NCI-H1105 (cell line): ENCODE measurements at places on chromosomes 2 and 18.

DNA sequence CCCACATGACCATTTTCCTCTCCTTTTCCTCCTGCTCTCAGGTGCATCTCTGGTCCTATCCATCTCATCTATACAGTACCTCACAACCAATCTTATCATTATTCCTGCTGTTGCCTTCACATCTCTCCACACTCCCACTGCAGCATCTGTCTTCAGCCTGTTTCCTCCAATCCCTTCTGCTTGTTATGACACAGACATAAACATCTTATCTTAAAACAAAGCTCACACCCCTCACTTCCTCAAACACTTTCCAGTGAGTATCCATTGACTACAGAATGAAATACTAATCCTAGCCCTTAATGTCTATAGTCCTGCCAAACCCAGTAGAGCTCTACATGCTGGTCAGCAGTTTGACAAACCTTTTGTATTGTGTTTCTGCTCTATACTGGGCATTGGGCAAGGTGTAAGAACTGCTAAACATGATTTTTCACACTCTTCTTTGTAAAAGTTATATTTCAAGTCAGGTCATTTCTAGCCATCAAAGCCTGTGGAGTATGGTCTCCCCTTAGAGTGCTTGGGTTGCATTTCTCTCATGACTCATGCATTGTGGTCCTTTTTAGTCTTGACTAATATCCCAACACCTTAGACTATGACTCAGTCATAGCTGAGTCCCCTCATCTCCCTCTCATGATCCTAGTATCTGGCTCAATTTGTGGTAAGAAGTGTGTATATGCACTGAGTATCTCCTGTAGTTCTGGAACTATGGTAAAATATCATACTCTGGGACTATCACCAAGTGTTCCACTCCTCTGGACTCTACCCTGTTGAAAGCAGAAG lies 187.0 kb downstream of the CYRIA start:
- no peak for DNase-seq

GRCh38 chr2:137000811-137001210 lies 235.5 kb downstream of the THSD7B start:
- peak; percentile 21 for DNase-seq

DNA sequence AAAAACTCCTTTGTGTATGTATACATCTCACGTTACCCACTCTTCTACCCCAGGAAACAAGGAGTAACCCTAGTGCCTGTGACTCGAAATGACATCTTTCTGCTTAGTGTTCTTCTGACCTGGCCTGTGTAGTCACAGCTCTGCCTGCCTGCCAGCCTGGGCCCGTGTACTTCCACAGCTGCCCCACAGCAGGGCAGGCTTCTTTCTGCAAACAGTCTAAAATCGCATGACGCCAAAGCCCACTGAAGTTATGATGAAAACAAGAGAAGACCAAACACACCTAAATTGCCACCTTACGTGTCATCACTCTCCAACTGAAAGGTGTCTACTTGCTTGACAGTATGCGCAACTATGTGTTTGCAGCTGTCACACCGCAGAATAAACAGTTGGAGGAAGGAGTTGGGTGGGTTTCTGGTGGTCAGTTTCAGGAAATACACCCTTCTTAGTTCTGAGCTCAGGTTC lies 1.5 kb downstream of the GAREM1 start:
- DNase-seq = peak; percentile 28

GRCh38 chr18:35526495-35527059 lies 28.8 kb upstream of the INO80C start:
- no peak for DNase-seq

DNA sequence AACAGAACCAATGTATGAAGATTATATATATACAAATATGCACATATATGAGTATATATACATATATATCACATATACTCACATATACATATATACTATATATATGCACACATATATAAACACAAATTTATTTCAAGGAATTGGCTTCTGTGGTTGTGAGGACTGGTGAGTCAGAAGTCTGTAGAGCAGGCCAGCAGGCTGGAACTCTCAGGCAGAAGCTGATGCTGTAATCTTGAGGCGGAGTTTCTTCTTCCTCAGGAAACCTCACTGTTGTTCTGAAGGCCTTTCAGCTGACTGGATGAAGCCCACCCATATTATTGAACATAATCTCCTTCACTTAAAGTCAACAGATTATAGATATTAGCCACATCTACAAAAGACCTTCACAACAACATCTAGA lies 143.9 kb upstream of the CREB1 start:
- no peak for DNase-seq

DNA sequence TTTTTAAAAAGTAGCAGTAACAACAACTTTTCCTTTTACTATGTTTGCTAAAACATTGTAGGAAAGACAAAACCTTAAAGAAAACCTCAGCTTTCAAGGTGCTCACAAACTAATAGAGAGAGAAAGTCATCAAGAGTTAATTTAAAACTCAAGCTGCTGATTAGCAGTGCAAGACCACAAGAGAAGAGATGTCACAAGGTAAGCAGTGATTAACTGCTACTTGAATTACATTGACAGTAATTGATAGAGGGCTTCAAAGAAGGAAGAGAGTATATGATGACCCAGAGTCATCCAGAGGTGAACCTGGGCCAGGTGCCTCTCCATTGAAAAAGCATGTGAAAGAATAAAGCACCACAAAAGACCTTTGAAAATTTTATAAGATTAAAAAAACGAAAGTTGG lies 939.6 kb upstream of the CNTNAP5 start:
- no peak for DNase-seq

GRCh38 chr2:145197944-145198343 lies 678.0 kb upstream of the ZEB2 start:
- DNase-seq = no peak

DNA sequence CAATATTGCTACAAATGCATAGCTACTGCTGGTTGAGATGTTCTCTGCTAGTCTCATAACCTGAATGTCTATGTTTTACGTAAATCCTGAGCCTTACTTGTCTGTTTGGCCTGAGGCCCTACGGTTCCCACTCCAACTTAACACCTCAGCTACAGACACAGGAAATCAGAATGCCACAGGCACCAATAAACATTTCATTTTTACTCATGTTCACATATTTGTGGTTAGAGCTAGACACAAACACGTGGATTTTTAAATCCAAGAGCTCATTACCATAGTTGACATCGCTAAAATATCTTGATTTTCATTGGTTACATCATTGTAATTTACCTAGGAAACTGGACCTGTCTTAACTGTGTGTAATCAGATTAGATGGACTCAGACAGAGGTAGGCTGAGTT lies 263.8 kb upstream of the CDH19 start:
- no peak for DNase-seq

GRCh38 chr2:81234711-81235110 lies 930.2 kb upstream of the LRRTM1 start:
- DNase-seq = no peak

DNA sequence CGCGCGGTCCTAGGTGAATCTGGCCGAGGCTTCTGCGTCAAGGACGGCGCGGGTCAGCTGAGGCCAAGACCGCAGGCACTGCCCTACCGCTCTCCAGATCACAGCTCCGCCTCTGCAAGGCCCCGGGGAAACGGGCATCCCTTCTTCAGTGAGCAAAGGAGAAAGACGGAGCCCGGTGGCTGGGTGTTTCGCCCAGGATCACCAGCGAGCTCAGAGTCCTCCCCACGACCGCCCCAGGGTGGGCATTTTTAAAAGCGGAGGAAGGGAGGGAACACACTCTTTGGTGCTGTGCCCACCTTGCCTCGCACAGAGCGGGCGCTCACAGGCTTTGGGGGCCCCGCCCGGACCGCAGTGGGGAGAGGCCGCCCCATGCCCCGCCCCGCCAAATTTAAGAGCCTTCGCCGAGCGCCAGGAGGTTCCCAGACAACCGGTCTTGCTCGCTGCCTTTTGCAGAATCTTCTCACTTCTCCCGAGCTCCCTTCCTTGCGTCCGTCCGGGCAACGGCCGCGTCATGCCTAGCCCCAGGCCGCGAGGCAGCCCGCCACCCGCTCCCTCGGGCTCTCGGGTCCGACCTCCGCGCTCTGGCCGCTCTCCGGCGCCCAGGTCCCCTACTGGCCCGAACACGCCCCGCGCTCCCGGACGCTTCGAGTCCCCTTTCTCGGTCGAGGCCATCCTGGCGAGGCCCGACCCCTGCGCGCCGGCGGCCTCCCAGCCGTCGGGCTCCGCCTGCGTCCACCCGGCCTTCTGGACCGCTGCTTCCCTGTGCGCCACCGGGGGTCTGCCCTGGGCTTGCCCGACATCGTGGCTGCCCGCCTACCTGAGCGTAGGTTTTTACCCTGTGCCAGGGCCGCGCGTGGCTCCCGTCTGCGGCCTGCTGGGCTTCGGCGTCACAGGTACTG lies at the start of gene NOTO:
Gene NOTO (plus strand): TSS at position 419 of the 899 bp plus-strand sequence. CDS start 93 bp downstream, at position 512.
- no peak for DNase-seq

DNA sequence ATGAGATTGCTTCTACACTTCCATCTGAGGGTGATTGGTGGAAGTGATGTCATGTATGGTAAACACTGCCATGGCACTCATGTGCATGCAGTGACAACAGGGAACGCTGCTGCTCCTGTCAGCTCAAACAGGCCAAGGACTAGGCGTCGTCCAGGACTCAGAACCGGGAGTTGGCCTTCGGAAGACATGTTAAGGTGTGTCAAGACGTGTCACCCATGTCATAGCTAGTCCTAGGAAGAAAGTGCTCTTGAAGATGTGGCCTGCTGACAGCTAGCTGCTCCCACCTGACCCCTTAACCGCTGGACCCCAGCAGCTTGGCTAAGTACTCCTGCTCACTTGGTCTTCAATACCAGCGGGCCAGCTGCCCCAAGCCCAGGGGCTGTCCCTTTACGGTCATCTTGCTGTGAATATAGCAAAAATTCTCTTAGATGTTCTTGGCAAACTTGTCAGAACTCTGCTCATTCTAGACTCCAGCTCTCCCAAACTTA lies 6.3 kb upstream of the NOSTRIN start:
- no peak for DNase-seq

GRCh38 chr18:22641958-22642357 lies 224.2 kb upstream of the CTAGE1 start:
- DNase-seq = no peak

DNA sequence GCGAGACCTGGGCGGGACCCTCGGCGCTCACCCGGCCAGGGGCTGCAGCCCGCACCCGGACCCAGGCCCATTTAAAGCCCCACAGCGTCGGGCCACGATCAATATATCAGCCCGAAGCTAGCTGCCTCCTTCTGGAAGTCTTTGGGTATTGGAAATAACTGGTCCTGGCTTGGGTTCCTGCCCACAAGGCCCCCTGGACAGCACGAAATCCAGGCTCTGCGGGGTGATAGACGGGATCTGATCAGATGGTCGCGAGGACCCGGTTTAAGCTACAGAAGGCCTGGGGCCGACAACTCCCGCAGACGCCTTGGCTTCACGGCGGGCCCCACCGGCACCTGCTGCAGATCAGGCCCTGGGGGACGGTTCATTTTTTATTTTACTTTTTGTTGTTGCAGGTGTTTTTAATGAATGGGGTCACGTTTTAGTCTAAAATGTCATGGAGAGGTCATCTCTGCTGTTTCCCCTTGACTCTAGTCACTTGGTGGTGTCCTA lies 362 bp upstream of the PSTPIP2 start:
- DNase-seq = no peak

- peak; percentile 7 for DNase-seq
Observed at GRCh38 chr2:46657042-46657504, 177.7 kb downstream of the TMEM247 start.

DNA sequence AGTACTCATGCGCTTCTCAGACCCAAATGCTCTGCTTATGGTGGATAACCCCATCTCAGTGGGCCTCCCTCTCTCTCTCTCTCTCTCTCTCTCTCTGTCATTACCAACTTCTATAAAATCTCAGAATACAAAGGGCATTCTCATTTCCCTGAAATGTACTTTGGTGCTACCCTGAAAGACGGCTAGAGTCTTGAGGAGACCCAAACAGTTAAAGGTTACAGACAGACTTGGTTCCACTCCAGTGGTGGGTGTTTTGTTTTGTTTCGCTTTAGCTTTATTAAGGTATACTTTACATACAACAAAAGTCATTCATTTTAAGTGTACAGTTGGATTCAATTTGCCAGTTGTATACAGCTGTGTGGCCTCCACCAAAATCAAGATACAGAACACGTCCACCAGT lies 60.9 kb downstream of the BCL11A start:
- no peak for DNase-seq

DNA sequence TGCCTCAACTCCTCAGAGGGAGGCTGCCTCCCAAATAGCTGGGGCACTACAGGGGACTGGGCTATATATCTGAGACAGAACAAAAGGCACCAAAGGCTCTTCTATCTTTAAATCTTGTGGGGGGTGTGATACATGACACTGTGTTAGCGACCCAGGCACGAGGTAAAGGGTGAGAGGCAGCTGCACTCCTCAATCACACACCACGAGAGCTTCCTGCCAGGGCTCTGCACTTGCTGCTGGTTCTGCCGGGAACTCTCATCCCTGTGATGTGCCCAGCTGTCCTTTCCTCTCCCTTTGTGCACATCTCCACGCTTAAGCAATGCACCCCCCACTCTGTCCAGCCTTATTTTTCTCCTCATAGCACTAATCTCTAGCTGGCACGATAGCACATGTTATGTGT lies 32.4 kb downstream of the NPC1 start:
- no peak for DNase-seq

DNA sequence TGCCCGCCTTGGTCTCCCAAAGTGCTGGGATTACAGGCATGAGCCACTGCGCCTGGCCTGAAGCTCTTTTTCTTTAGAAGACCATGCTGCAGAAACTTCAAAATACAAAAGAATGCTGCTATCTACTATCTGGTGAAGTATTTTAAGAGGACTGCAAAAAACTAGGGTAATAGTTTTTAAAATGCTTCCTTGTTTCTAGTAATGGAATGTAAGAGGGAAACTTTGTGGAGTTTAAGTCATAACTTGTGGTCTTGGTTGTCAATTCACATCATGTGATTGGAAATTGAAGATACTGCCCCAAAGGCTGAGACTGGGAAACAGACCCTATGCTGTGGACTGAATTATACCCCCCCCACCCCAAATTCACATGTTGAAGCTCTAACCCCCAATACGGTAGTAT lies 68.3 kb downstream of the B3GNT2 start:
- DNase-seq = no peak

GRCh38 chr2:130763405-130763804 lies 8.1 kb downstream of the AMER3 start:
- DNase-seq = no peak

DNA sequence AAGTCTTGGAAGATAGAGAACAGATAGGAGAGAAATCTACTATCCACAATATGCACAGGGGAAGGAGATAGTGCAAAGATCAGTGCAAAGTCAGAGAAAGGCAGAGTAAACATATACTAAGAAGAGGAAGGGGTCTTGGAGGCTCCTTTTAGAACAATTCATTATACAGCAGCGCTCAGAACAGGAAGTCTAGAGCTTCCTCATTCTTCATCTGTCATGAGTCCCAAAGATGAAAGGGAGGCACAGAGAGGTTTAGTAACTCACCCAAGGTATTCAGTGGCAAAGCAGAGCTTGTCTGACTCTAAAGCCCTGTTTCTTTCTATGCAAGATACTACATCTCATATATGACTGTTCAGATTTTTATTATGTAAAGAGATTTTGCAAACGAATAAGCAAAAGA lies 1.4 kb downstream of the SP110 start:
- no peak for DNase-seq

GRCh38 chr2:129554373-129554772 lies 425.1 kb upstream of the RAB6C start:
- DNase-seq = no peak

- no peak for DNase-seq
Observed at GRCh38 chr2:223300326-223300725, 248.3 kb downstream of the KCNE4 start.

GRCh38 chr2:62511636-62512035 lies 5.6 kb upstream of the TMEM17 start:
- DNase-seq = no peak
